H9 (cell line): ENCODE measurements at places on chromosomes 1 and 21.

DNA sequence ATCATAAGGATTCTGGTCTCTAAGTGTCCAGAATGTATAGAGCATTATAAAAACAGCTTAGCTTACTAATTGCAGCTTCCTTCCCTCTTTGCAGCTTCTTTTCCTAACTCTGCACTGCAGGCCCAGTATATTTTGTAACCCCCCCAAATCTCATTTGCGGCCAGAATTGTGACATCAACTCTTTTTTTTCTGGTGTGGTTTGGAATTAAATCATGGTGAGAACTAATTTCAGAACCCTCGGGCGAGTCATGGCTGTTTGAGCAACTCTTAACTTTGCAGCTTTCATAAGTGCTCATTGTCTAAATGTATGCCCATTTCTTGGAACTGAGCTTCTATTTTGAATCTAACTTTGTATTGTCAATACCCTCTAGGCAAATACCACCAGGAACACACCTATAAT lies 187.4 kb downstream of the CYYR1 start:
- H3K36me3 ChIP-seq, result no peaks in the 10 kb centered on the region
- H3K27me3 ChIP-seq, result no peaks in the 10 kb centered on the region
- H3K4me3 ChIP-seq, result no peak overlapping the region
- no peak overlapping the region for H3K27ac ChIP-seq

GRCh38 chr1:32917521-32917920 lies 16.3 kb upstream of the TMEM54 start:
- H3K36me3 ChIP-seq, result no peaks in the 10 kb centered on the region
- no peak for DNase-seq
- H3K4me1 ChIP-seq, result no peaks in the 10 kb centered on the region
- H3K27me3 ChIP-seq, result no peaks in the 10 kb centered on the region
- H3K27ac ChIP-seq, result no peak overlapping the region
- no peak overlapping the region for H3K4me3 ChIP-seq

DNA sequence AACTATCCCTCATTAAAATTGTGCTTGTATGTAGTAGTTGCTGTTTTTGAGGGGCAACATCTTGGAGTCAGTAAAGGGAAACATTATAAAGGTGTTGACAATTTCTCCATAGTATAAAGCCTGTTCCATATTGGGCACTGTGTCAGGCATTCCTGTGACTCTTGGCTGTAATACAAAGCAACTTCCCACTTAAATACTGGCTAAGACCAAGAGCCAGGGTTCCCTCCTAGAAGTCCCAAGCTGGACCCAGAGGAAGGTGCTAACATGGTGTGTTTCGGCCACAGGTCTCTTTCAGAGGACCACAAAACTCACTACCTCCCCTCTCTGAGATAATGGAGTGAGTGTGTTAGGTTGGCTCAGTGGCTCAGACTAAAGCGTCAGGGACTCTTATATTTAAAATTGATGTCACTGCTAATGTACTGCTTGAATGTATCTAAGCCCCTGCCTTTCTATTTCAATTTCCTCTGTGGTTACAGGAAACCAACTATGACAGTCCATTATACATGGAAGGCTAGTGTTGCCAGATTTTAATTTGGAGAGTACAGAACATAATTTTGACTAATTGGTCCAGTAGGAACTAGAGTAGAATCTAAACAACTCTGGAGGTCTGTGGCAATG lies 74.7 kb upstream of the RGL1 start:
- DNase-seq, result no peak
- H3K27me3 ChIP-seq, result no peaks in the 10 kb centered on the region
- H3K27ac ChIP-seq, result no peak overlapping the region
- no peaks in the 10 kb centered on the region for H3K36me3 ChIP-seq
- no peak overlapping the region for H3K4me3 ChIP-seq
- H3K4me1 ChIP-seq, result peaks cover 3% of the 10 kb centered on the region; the same call in 1 of the 2 replicates

GRCh38 chr21:38434913-38435533 lies 63.3 kb downstream of the ERG start:
- H3K4me3 ChIP-seq, result no peak overlapping the region
- no peaks in the 10 kb centered on the region for H3K4me1 ChIP-seq
- H3K36me3 ChIP-seq, result no peaks in the 10 kb centered on the region
- no peaks in the 10 kb centered on the region for H3K27me3 ChIP-seq

DNA sequence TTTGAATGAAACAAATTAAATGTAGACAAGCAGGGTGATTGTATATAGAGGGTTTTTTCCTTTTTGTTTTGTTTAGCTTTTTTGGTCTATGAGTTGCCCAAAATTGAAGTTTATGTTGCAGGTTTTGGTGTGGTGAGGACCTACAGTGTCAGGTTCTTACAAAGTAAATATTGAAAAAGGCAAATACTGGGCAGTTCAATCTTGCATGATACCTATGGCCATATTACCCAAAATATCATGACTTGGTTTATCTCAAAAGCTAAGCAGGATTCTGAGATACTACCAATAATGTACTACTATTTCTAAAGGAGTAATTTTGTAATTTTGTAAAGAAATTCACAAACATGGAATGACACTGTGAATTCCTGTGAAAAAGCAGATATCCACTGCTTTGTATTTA lies 1.8 kb downstream of the DNAJB4 start:
- H3K4me3 ChIP-seq, result no peak overlapping the region
- no peak for DNase-seq
- H3K36me3 ChIP-seq, result no peaks in the 10 kb centered on the region
- no peaks in the 10 kb centered on the region for H3K27me3 ChIP-seq

GRCh38 chr1:26833432-26834405 lies 7.2 kb downstream of the ZDHHC18 start:
- no peak for DNase-seq
- H3K4me1 ChIP-seq, result no peaks in the 10 kb centered on the region
- H3K27me3 ChIP-seq, result no peaks in the 10 kb centered on the region
- H3K36me3 ChIP-seq, result peaks cover 34% of the 10 kb centered on the region
- H3K4me3 ChIP-seq, result no peak overlapping the region

DNA sequence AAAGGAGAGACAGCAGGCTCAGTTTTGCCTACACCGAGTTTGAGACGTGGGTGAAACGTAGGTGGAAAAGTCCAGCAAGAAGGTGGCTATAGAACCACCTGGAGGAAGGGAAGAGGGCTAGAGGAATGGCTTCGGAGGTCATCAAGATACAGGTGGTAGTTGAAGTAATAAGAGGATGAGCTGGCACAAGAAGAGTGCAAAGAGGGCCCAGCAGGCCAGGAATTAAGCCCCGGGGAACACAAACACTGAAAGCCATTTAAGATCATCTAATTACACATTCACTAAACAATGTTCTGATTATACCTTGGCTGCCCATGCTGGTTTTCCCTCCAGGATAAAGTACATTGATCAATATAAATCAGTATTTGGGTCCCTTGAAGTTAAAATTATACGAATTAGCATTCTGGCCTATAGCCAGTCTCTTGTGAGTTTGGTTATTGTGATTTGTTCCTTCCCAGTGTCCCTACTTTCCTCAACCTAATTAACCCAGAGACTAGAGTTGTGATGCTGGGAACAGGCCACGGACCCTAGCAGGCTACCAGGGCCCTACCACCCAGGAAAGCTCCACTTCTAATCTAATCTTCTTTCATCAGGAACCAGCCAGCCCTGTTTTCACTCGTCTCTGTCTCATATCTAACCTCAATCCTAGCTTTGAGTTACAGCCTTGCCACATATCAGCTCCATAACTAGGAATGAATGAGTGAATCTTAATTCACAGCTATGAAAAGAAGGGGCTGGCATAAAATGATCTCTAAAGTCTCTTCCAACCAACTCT lies 26.4 kb upstream of the PPP1R15B start:
- peaks cover 24% of the 10 kb centered on the region for H3K36me3 ChIP-seq
- H3K4me3 ChIP-seq, result no peak overlapping the region
- H3K27me3 ChIP-seq, result no peaks in the 10 kb centered on the region
- H3K4me1 ChIP-seq, result no peaks in the 10 kb centered on the region
